Astrocyte of the cerebellum (primary cell): ENCODE measurements at places on chromosomes 1 and 21.

GRCh38 chr1:28509705-28510272, 3.9 kb downstream of the RCC1 start:
- no peak for DNase-seq

DNA sequence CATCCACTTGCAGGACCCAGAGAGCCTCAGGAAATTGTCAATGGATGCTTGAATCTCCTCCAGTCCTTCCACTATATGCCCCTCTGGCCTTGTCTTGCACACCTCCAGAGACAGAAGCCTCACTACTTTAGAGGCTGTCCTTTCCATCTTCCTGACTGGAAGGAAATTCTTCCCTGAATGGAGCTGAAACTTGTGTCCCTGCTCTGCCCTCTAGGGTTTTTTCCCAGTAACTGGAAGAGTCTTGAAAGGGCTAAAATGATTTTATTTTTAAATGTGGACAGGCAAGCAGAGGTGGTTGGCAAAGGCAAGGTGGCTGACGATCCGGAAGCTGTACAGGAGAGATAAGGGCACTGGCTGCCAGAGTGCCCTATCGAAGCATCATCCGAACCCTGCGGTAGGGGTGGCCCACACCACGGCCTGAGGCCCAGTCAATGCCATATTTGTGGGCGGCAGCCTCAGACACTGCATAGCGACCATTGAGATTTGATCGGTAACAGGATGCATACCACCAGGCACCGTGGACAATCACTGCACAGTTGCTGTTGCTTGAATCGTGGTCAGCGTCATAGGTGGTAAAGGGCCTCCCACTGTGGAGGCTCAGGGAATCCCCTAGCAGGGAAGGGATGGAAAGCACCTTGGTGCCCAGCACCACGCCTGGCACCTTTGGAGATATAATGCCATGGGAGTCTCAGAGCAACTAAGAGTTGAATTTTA, 2.3 kb upstream of the MAP3K6 start:
- no peak for DNase-seq

GRCh38 chr1:44611866-44612265, 62.4 kb downstream of the TMEM53 start:
- DNase-seq = no peak

GRCh38 chr21:16196001-16196400, 466.2 kb downstream of the USP25 start:
- no peak for DNase-seq

- DNase-seq = no peak
Observed at GRCh38 chr1:67306547-67306946, 1.1 kb upstream of the IL12RB2 start.

- peak; percentile 20 for DNase-seq
Observed at GRCh38 chr1:232718928-232719927, 86.0 kb upstream of the MAP10 start.

- DNase-seq = no peak
Observed at GRCh38 chr1:227712648-227713047, 22.5 kb downstream of the JMJD4 start.

DNA sequence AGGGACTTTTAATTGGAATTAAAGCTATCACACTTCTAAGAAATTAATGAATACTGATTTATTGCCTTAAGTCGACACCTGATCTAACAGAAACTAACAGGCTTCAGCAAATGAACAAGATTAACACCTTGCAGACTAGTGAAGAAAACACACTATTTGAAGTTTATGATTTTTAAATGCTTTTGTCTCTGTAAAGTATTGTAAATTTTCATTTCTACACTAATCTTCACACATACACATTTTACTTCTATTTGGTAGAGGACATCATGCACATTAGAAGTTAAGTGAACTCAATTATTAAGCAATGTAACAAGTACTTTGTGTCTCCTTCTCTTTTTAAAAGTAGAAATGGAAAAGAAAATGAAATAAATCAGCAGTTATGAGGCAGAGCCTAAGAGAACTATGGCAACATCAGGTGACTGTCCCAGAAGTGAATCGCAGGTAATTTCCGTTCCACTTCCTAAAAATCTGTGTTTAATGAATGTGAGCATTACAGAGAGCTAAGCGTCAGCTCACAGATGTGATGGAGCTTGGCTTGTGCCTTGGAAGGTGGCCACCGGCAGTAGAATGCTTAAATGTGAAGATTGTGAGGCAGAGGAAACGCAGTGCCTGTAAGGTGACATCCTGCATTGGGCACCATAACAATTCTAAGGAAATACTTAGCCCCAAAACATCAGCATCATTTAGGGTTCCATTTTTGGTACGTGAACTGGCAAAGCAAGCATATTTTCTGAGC, 1.2 kb downstream of the PRMT2 start:
- DNase-seq = no peak

GRCh38 chr1:193433599-193433998, 247.2 kb upstream of the B3GALT2 start:
- DNase-seq = no peak

- DNase-seq = peak; percentile 91
Observed at GRCh38 chr21:45874716-45875415, 106.7 kb upstream of the COL6A1 start.

DNA sequence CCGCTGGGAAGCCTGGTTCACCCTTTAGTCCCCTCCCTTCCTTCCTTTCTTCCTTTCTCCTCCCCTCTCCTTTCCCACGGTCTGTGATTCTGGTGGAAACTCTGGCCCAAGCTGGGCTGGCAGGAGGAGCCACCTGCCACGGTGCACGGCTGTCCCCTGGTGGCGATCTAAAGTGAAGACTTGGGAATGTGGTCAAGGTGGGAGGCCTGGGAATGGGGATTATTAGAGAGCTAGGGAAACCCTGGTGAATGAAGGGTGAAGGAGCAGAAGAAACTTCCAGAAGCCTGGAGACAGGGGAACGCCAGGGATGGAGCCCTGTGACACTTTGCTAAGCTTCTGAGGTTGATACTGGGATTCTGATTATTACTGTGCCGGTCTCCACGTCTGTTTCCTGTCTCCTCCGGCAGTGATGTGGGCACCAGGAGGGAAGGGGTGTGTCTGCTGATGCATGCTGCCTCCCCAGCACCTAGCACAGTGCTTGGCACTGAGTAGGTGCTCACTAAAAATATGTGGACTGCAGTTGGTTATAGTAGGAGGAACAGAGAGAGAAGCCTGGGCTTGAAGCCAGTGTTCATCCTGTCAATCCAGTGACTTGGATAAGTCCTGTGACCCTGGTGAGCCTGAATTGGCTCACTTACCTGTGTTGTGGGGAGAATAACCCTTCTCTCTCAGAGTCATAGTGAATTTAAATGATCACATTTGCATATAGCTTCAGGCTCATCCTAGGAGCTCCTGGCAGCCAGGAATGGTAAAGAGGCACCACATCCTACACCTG, 71.2 kb upstream of the NBPF3 start:
- DNase-seq = peak; percentile 63

GRCh38 chr1:80217377-80217986, 1211.0 kb upstream of the ADGRL4 start:
- DNase-seq = peak; percentile 64

DNA sequence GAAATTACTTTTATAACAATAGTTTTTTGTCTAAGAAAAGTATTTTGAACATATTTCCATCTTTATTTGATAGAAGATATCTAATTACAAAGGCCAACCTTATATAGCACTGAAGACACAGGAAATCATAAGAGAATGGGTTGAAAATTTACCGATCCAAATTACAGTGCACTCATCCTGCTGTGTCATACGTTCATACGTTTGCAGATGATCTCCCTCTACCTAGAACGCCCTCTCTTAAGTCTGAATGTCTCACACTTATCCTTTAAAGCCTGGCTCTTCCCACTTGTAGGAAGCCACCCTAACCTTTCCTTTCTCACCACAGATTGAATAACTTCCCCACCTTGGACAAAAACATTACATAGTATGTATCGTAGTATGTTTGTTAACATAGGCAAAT, 9.3 kb downstream of the ASH1L start:
- DNase-seq = no peak

DNA sequence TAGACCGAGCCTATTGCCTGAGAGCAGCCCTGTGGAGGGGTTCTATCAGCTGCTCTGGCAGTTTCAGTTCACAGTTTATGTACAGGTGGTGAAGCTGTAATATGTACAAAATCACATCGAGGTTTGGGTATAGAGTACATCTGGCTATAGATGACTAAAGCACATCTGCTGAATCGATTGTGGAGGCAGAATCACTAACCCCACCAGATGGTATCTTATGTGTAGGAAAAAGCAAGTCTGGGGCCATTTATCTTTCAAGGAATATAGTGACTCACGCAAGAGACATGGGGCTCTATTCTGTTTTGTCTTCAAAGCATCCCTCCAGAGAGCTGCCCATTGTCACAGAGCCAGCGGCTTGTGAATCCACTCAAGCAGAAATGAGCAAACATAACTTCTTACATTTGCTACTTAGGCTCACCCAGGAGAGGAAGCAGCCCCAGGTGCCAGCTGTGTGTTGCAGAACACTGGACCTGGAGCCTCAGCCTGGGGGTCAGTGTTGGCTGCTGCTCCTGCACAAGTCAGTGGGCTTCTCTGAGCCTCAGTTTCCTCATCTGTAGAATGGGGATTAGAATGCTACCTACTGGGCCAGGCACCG, 21.3 kb downstream of the MIIP start:
- peak; percentile 89 for DNase-seq

- DNase-seq = no peak
Observed at GRCh38 chr21:38680401-38680800, 125.3 kb upstream of the ETS2 start.
